T-helper 1 cell treated with Interleukin-12 subunit alpha and Interleukin-12 subunit beta and Interleukin-4 antibody, amounts not matched to agents 30 ng/mL and 1 ng/mL, for 36 hours (primary cell): ENCODE measurements at places on chromosomes 11 and 22. TPM values are rescaled to one million over a fixed set of nuclear protein-coding genes. Genes with fewer than 3 reads are reported as not detected.

Gene USP2
- 0.15 and 0.17 TPM in 2 replicates for total RNA-seq

Gene TOM1
- 35.1 and 38.3 TPM in 2 replicates for total RNA-seq

Gene PAFAH1B2
- 52.9 and 63.2 TPM in 2 replicates for total RNA-seq

Gene CEP126
- total RNA-seq: 0.27 and 0.37 TPM in 2 replicates

Gene MUC15
- total RNA-seq: not detected in 2 replicates

Gene OR10D3
- total RNA-seq: not detected in 2 replicates
